ENCODE measurements at places on chromosomes 4 and X. TPM values are rescaled to one million over a fixed set of nuclear protein-coding genes. Genes with fewer than 3 reads are reported as not detected.

DNA sequence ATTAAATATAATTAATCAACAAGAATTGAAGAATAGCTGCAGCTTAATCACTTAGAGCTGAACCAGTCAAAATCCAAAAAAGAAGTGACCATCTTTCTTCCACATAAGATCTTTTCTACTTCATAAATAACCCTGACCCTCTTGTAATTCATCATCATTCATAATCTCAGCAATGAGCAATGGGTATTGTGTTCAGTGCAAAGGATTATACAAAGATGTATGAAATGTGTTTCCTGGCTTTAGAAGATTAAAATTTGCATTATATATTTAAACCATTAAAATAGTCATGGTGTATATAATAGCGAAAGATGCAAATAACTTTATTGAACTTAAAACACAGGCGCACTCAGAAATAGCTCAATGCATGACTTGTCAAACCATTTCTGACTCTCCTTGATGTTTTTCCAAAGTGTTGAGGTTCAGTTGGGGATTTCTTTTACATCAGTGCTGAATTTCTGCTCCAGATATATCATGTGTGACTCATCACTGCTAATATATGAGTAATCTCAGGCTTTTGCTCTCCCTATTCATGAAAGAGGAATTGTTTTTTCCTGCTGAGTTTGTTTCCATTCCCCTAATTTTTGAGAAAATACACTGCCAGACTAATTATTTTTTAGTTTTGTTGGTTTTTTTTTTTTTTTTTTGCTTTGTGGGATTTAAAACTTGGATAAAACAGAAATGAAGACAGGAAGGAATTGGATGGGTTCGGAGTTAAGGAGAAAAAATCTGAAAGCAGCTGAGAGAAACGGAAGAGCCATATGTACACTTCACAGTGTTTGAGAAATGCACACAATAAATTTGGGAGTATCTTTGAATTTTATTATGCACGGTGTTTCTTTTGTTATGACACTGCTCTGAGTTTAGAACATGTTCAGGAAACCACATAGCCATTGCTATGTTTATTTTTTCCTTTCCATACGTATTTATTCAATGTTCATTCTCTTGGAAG lies 290.1 kb upstream of the PCDH7 start:
- H3K4me3 ChIP-seq, result no peak overlapping the region
- H3K27me3 ChIP-seq, result no peaks in the 10 kb centered on the region
- no peak overlapping the region for H3K27ac ChIP-seq
- DNase-seq, result no peak

GSX2 gene
- total RNA-seq, result not detected

HPSE gene
- total RNA-seq, result 1.1 TPM

ZFP92 gene
- 0.49 TPM for total RNA-seq

- no peak for DNase-seq
- no peaks in the 10 kb centered on the region for H3K27me3 ChIP-seq
- H3K4me1 ChIP-seq, result peaks cover 11% of the 10 kb centered on the region
- H3K36me3 ChIP-seq, result no peaks in the 10 kb centered on the region
- no peak overlapping the region for H3K4me3 ChIP-seq
- no peak overlapping the region for H3K27ac ChIP-seq
Observed at GRCh38 chr4:39037941-39038340, 5.7 kb upstream of the TMEM156 start.

- H3K4me1 ChIP-seq, result peaks cover 41% of the 10 kb centered on the region
- H3K36me3 ChIP-seq, result no peaks in the 10 kb centered on the region
- peak; percentile 28 for DNase-seq
- H3K27me3 ChIP-seq, result no peaks in the 10 kb centered on the region
Observed at GRCh38 chr4:102868153-102868780, 525 bp upstream of the CISD2 start.

SHISA3 gene
- total RNA-seq, result 8.1 TPM

DNA sequence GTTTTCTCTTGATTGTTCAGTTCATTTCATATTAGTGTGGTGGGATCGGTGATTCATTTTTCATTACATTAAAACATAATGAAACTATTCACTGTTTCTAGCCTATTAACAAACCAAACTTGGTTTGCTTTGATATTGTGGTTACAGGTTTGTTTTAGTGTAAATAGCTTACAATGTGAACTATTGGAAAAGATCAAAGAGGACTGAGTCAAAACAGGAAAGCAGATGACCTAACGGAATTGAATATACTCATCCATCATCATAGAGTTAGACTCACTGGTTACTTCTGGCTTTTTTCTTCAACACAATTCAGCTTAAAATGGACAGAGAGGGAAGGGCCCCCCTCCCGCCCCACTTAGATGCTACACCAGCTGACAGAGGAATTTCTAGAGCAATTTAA lies 616.2 kb upstream of the AADAT start:
- H3K4me3 ChIP-seq, result no peak overlapping the region
- no peak overlapping the region for H3K27ac ChIP-seq
- no peaks in the 10 kb centered on the region for H3K4me1 ChIP-seq
- H3K36me3 ChIP-seq, result no peaks in the 10 kb centered on the region
- no peaks in the 10 kb centered on the region for H3K27me3 ChIP-seq
- no peak for DNase-seq

SATL1 gene
- not detected for total RNA-seq

DNA sequence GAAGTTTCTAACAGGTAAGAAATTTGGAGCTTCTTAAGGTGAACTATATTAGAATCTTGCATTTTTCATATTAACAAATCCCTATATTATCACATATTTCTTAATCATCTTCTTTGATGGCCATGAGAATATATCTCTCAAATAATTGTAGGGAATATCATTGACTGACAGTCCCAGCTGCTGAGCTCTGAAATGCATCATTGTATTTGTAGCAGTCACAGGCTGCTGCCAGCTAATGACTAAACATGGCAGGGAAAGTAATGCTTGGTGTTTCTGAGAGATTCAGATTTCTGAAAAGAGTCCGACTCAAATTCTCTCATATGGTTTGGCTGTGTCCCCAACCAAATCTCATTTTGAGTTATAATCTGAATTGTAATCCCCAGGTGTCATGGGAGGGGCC lies 171.9 kb downstream of the TRAM1L1 start:
- H3K27me3 ChIP-seq, result no peaks in the 10 kb centered on the region
- no peak overlapping the region for H3K4me3 ChIP-seq
- no peak for DNase-seq
- no peaks in the 10 kb centered on the region for H3K4me1 ChIP-seq
- H3K36me3 ChIP-seq, result no peaks in the 10 kb centered on the region

DNA sequence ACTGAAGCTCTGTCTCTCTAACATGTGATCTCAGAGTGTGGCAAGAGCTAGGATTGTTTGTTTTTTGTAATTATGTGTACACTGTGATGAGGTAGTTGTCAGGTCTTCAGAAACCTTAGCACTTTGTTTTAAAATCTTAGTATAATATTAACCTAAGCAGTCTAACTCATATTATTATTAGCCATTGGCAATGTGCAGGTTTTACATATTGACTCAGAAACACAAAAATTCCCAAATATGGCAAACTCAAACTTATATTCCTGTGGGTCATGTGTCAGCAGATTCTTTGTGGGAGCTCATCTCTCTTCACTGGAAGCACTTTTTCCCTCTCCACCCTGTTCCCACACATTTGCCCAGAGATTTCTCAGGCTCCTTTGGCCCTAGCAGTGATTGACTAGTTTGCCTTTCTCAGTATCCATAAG lies 8.2 kb upstream of the PWWP3B start:
- H3K4me3 ChIP-seq, result no peak overlapping the region
- H3K27me3 ChIP-seq, result no peaks in the 10 kb centered on the region
- H3K4me1 ChIP-seq, result no peaks in the 10 kb centered on the region
- H3K27ac ChIP-seq, result no peak overlapping the region

DNA sequence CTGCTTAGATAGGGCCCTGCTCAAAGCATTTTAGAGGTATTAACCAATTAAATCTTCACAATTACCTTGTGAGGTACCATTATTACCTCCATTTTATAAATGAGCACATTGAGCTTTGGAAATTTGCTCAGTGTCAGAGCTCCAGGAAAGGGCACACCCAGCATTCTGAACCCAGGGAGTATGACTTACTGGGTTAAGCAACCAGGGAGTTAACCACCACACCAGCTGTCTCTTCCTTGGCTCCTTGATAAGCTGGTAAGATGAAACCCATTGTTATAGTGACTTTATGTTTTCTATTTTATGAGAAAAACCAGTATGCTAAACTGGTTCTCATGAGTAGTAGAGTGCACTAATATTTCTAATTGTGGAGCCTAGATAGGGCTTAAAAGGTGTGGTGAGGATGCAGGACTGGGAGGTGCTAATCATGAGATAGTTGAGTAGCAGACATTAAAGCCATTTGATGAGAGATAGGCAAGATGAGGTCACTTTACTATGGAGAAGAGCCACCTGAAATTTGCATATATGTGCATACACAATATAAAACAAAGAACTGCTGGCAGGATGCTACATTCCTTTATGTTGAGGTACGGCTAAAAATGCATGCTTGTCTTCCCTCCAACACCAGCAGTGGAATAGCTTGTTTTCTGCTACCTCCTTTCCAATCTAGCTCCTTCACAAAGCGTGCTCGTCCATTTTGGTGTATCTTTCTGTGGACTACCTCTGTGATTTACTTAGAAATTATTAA lies 556.1 kb downstream of the SPRY1 start:
- no peak overlapping the region for H3K4me3 ChIP-seq
- no peaks in the 10 kb centered on the region for H3K27me3 ChIP-seq
- H3K27ac ChIP-seq, result no peak overlapping the region
- DNase-seq, result no peak

DNA sequence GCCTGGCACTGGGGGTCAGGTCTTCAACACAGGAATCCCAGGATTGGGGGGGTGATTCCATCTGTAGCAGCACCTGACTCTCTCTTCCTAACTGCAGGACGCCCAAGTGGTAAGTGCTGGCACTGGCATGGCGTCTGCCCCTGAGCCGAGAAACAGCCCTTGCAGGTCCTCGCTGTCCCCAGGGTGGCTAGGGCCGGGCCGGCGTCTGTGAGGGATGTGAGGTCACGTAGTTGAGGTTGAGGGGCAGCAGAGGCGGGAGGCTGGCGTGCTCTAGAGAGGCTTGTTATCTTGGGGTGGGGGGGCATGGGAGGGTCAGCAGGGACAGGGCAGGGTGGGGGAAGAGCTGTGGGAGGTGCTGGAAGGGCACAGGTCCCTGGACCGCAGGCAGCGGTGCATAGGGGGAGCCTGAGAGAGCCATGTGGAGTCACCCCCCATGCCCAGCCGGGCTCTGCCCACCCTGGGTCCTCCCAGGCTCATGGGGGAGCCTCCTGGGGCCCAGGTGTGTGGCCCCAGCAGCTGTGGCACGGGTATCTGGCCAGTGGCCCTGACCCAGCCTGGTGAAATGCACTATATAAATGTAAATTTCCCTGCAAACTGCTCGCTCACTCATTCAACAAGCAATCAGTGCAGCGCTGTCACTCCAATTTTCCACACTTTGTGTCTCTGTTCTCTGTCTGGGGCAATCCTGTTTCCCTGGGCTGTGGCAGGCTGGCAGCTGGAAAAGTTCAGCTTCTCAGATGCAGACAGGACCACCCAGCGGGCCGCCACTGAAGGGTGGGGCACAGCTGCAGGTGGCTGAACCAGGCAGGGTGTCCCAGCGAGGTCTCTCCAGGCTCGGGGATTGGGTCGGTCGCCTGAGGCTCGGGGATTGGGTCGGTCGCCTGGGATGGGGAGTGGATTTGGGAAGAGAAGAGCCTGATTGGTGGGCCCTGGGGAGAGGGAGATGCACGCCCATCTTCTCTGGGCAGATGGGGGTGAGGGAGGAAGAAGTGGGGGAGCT lies 102.2 kb upstream of the NKX1-1 start:
- H3K36me3 ChIP-seq, result no peaks in the 10 kb centered on the region
- H3K4me3 ChIP-seq, result no peak overlapping the region
- H3K27ac ChIP-seq, result no peak overlapping the region

GRCh38 chr4:36360755-36361154 lies 79.3 kb downstream of the DTHD1 start:
- H3K27ac ChIP-seq, result no peak overlapping the region
- H3K4me3 ChIP-seq, result no peak overlapping the region
- no peaks in the 10 kb centered on the region for H3K27me3 ChIP-seq
- no peak for DNase-seq

SPP1 gene
- 3.7 TPM for total RNA-seq

GRCh38 chr4:124018383-124019317 lies 622.1 kb downstream of the SPRY1 start:
- H3K27ac ChIP-seq, result peak overlapping the region; percentile 79
- H3K27me3 ChIP-seq, result no peaks in the 10 kb centered on the region
- no peaks in the 10 kb centered on the region for H3K36me3 ChIP-seq

DNA sequence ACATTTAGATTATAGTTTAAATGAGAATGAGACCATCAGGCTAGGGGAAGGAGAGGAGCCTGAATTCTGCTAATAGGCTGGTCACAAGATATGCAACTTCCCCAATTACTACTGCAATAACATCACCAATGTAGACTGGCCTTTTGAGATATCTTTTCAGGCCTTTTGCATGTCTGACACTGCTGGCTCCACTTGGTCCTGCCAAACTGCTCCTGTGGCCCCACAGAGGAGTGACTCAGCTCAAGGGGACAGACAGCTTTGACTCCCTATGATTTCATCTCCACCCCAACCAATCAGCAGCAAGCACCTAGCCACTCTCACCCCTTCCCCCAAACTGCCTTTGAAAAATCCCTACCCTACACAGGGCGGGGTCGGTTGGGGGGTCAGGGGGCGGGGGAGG lies 22.8 kb downstream of the GPRIN3 start:
- H3K4me1 ChIP-seq, result peaks cover 67% of the 10 kb centered on the region
- H3K27me3 ChIP-seq, result no peaks in the 10 kb centered on the region
- H3K36me3 ChIP-seq, result no peaks in the 10 kb centered on the region
- H3K4me3 ChIP-seq, result no peak overlapping the region
- H3K27ac ChIP-seq, result peak overlapping the region; percentile 5
- DNase-seq, result no peak

MAGEB2 gene
- total RNA-seq, result not detected

GRCh38 chrX:143781103-143781502 lies 60.6 kb upstream of the SPANXN2 start:
- DNase-seq, result no peak
- no peak overlapping the region for H3K27ac ChIP-seq
- H3K36me3 ChIP-seq, result no peaks in the 10 kb centered on the region
- no peak overlapping the region for H3K4me3 ChIP-seq
- H3K4me1 ChIP-seq, result no peaks in the 10 kb centered on the region

GRCh38 chr4:6493658-6494304 lies 21.4 kb upstream of the PPP2R2C start:
- no peaks in the 10 kb centered on the region for H3K36me3 ChIP-seq
- no peak overlapping the region for H3K27ac ChIP-seq
- DNase-seq, result no peak
- H3K4me3 ChIP-seq, result peak overlapping the region; percentile 34

DNA sequence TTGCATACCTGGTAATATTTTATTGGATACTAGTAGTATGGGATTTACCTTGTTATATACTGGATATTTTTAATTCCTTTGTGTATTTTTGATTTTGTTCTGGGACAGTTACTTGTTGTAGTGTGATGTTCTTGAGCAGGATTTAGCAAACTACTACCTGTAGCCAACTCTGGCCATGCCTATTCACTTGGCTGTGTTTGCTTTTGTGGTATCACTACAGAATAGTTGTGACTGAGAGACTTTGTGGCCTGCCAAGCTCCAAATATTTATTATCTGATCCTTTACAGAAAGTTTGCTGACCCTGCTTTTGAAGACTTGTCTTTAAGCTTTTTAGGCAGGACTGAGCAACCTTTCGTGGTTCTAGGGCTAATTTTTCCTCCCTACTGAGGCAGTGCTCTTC lies 17.8 kb downstream of the ZCCHC4 start:
- no peak for DNase-seq
- peaks cover 10% of the 10 kb centered on the region for H3K36me3 ChIP-seq
- H3K27ac ChIP-seq, result no peak overlapping the region
- peaks cover 10% of the 10 kb centered on the region for H3K4me1 ChIP-seq
- no peak overlapping the region for H3K4me3 ChIP-seq
- no peaks in the 10 kb centered on the region for H3K27me3 ChIP-seq

GABRG1 gene
- total RNA-seq, result not detected
